ENCODE measurements at places on chromosomes 3 and 15. TPM values are rescaled to one million over a fixed set of nuclear protein-coding genes. Genes with fewer than 3 reads are reported as not detected.

Gene P4HTM
- total RNA-seq = 59.7 TPM

Gene TICRR
- total RNA-seq = 0.15 TPM

Gene ALDH1A3
- 24.2 TPM for total RNA-seq

DNA sequence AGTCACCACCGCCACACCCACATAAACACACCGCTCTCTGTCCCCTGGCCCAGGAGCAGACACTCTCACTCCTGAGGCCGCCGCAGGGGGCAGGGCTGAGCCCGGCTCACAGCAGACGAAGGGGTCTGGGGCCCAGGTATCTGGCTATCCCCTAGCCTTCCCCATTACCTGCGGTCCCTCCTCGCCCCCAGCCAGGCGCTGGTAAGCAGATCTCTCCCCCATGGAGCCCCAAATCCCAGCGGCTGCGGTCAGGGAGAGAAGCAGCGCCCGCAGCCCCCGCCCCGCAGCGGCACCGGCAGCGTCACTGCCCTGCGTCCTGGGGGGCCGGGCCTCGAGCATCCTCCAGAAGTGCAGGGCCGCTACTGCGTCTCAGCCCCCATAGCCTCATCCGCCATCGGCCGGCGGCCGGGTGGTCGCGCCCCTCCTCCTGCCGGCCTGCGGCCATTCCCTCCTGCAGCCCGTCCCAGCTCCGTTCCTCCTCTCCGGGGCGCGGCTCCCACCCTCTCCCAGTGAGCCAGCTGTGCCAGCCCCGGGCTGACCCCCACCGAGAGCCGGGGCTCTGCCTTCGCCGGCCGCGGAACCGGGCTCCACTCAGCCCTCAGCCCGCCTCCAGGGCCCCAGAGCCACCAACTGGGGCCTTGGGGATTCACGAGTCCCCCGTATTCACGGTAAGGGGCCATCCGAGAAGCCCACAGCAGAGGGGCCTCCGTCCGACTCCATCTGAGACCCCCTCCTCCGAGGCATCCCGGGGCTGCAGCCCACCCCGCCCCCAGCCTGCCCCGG, 13.1 kb downstream of the TNK2 start:
- DNase-seq = peak; percentile 56

- DNase-seq = peak; percentile 45
Measured at GRCh38 chr3:39013289-39013688, 38.5 kb downstream of the SCN11A start.

- no peak for DNase-seq
Measured at GRCh38 chr3:160703974-160704373, 27.0 kb downstream of the ARL14 start.

DNA sequence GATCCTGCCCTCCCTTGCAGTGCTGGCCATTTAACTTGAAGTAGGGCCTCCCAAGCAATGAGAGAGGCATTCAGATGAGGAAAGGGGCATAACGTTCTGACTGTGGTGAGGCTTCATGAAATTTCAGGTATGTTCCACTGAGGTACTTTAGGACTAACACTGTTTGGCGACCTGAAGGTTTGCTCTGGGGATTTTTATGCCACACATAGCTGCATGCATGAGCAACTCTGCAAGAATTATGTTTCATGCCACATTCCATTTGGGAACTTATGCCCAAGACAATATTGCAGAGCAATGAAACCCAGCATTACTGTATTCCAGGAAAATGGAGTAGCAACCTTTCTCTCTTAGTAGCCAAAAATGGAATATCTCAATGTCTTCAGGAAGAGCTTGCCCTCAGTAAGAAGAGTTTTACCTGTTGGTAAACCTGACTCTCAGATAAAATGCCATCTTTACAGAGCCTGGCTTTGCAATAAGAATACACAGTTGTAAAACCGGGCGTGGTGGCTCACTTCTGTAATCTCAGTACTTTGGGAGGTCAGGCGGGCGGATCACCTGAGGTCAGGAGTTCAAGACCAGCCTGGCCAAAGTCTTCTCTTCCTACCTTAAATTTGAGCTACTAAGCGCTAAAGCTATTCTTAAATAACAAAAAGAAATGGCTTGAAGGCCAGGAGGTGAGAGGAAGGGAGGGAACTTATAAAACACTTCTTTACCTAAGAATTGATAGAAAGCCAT, 16.7 kb upstream of the TBL1XR1 start:
- no peak for DNase-seq

Gene MINDY4B
- not detected for total RNA-seq

Gene TPRG1
- total RNA-seq = 65.9 TPM

DNA sequence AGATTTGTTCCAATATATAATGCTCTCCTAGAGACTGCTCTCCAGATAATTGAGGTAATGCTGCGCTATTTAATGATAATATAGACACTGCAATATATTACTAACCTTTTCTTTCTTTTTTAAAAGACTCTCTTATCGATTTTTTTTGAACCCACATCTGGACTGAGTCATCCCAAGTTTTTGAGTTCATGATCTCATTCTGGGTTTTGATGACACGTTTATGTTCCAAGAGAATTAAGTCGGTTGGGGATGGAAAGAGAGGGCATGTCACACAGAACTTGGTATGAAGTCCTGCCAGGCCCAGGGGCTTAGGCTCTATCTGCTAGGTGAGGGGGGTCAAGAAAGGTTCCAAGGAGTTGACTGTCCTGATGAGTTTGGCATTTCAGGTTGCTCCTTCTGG, 431.1 kb downstream of the MFSD1 start:
- DNase-seq = no peak

GRCh38 chr3:114452937-114453336, 159.1 kb downstream of the TIGIT start:
- DNase-seq = no peak

Gene SPTSSB
- 1.5 TPM for total RNA-seq

Gene ANKRD63
- not detected for total RNA-seq

Gene GBE1
- 49.8 TPM for total RNA-seq

DNA sequence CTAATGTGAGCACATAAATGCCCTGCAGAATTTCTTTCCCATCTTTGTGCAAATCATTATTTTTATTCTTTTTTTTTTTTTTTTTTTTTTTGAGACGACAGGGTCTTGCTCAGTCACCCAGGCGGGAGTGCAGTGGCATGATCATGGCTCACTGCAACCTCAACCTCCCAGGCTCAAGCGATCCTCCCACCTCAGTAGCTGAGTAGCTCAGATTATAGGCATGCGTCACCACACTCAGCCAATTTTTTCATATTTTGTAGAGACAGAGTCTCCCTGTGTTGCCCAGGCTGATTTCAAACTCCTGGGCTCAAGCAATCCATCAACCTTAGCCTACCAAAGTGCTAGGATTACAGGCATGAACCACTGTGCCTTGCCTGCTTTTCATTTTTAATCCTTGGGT, 22.9 kb downstream of the DAG1 start:
- no peak for DNase-seq

GRCh38 chr3:170178651-170179050, 2.9 kb downstream of the PHC3 start:
- DNase-seq = no peak

- no peak for DNase-seq
Measured at GRCh38 chr3:148882288-148882687, 17.2 kb downstream of the CPA3 start.

GRCh38 chr3:4712109-4712508, 219.0 kb downstream of the ITPR1 start:
- peak; percentile 90 for DNase-seq

Gene RASGRF1
- 0.16 TPM for total RNA-seq

DNA sequence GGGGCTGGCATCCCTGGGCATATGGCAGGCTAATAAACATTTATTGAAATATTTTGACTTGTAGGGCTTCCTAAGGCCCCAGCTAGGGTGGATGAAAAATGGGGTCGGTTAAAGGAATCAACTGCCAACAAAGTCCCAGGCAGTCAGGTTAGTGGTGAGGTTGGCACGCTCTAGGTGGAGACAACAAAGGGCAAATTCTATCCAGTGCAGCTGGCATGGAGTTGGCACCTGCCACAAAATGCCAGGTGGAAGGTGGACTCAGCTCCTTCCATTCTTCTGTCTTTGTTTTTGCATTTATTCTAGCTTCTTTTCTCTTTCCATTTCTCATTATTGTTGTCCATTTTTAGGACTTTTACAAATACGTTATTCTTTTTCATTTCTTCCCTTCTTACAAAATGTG, 31.0 kb downstream of the LCMT2 start:
- no peak for DNase-seq

DNA sequence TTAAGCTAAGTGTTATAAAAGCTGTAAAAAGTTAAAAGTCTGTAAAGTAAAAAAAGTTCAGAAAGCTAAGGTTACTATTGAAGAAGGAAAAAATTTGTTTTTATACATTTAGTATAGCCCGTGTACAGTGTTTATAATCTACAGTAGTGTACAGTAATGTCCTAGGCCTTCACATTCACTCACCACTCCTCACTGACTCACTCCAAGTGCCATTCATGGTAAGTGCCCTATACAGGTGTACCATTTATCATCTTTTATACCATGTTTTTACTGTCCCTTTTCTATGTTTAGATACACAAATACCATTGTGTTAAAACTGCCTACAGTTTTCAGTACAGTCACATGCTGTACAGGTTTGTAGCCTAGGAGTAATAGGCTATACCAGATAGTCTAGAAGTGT, 8.8 kb downstream of the CCDC71 start:
- DNase-seq = no peak

Gene ARNT2
- total RNA-seq = 7.0 TPM

- DNase-seq = no peak
Measured at GRCh38 chr3:152377184-152377570, 108.4 kb downstream of the MBNL1 start.

DNA sequence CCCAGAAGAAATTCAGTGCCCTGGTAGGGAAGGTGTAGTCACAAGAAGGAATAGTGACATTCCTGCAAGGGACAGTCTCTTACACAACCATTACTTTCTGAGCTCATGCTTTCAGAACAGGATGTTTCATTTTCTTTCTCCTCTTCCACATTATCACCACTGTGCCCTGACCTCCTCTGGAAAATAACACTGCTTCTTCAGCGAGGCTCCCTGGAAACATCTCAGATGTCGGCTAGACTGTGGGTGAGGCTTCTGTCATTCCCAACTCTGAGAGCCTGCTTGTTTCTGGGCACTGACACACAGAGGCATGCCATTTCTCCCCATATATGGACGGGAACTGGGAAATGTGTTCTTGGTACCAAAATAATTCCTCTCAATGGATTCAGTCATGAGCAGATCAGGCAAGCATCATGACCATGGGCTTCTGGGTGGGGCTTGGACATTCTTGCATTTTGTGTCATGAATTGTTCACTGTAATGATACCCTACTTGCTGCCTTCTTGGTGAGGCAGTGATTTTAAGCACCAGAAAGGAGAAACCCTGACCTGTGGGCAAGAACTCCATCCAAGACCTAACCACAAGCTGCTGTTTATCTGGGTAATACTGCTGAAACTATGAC, 14.3 kb upstream of the TNFAIP8L3 start:
- no peak for DNase-seq

Gene CLRN1
- total RNA-seq = not detected

- DNase-seq = no peak
Measured at GRCh38 chr15:59179717-59180116, 26.9 kb upstream of the LDHAL6B start.

Gene GOLGA8J
- total RNA-seq = 0.44 TPM

DNA sequence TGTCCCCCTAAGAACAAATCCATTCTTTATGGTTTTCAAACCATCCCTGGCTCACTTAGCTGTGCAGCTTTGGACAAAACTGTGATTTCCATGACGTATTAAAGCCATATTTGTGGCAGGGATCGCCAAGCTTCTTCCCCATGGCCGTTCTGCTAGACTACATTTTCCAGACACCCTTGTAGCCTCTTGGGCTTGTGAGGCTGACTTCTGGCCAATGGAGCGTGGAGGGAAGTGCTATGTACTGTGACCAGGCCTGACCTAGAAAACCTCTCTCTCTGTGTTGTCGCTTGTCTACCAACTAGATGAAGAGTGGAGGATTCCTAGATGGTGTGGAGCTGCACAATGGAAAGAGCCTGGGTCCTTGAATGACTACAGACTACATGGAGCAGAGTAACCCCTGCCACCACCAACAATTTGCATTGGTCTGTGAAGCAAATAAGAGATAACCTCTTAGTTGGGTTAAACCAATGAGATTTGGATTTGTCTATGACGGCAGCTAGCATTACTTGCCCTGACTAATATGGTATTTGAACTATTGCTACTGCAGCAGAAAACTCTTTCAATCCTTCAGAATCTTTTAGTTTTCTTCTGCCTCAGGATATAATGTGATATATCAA, 22.1 kb upstream of the MGLL start:
- DNase-seq = no peak

DNA sequence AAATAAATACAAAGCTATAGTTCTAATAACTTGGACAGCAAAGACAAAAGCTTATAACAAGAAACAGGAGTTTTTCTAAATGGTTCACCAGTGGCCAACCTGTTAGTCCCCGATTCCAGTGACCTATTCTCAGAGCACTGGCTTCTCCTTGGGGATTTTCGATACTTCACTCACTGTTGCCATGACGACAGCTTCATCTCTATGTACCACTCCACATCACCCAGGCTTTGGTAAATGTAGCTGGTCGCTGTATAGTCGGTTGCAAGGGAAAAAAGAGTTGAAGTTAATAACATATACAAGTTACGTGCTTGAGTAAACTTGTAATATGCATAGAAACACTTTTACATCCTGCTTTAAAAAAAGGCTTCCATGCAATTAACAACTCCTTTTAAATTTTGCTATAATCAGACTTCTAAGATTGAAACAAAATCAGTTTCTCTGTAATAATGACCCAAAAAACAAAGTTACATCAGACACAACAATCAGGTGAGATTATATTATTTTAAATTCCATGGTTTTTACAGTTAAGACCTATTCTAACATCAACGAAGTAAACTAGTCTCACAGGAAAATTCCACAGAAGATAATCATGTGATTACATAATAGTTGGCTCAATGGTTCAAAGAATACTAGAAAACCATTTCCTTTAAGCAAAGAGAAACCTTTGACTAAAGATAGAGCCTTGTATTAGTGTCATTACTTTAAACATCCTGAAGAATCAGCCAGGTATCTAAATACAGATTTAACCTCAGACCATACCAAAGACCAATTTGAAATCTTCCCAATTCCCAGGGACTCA, 2.9 kb downstream of the CCNL1 start:
- DNase-seq = no peak

Gene ZDHHC3
- 69.5 TPM for total RNA-seq

DNA sequence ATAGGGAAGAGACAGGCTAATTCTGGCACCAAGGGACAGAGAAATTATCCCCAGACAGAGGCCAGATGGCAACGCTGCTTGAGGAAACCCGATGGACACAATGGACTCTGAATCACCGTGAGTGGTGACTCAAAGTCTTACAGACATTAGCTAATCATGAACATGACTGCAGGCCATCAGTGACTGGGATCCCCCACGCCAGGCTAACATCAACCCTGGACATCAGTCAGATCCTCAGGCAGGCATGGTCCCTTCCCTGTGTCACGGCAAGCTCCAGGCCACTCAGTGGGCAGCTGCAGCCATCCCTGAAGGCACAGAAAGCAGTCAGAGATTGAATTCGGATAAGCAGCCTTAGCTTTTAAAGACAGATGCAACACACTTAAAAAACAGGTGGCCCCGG, 23.8 kb upstream of the OXTR start:
- no peak for DNase-seq

- DNase-seq = no peak
Measured at GRCh38 chr3:126976906-126977305, 6.0 kb upstream of the PLXNA1 start.
